ENCODE measurements at places on chromosomes 2 and 18.

DNA sequence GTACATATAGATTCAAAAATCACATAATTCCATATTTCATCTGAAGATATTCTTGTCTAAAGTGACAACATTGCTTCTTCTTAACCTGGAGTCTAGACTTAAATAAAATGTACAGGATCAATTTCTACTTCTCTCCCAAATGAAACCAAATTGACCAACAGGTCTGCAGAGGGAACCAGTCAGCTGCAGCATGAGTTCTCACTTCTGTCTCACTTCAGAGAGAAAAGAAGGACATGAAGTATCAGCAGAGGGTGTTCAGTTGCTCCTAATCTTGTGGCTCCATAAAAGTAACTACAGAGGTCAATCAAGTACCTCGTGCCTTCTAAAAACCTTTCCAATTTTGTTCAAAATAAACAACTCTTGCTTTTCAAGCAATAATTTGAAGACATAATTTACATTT, 47.2 kb upstream of the MAP2 start:
- no peak for DNase-seq

GRCh38 chr2:230781130-230781797, 68.6 kb downstream of the CAB39 start:
- DNase-seq = no peak

DNA sequence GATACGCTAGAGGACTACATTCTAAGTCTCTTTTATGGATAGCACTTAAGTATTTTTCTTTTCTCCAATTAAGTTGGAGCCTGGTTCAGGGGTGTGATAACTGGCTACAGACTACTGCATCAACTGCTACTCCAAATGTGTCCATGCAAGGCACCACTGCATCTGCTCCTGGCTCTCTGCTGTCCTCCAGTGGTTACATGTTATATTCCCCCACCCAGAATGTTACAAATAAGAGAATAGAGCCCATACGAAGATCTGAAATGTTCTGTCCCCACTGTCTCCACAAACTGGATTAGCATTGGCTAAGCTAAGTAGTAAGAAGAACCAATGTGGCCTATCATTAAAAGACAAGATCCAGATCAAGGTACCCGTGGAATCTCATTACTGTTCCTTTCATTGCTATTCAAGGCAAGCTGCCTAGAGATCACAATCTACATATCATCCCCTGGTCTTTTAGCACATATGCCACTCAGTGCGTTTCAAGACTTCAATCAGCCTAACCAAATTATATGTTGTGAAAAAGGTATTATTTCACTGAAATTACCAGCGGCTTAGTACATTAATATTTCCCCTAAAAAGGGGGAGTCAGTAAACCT, 308.3 kb upstream of the SLC8A1 start:
- no peak for DNase-seq

DNA sequence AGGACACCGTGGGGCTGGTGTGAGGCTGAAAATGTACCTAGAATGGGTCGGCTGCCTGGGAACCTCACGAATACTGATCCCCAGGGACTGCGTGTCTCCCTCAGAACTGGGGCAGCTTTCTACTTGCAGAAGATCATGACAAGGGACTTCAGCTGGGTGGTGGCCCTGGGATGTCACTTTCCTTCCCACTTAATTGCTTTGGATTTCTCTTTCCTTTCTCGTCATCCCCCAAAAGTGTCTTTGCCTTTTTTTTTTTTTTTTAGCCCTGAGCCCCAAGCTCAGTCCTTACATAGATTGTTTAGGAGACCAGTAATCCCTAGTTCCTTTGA, 278.9 kb downstream of the GBX2 start:
- no peak for DNase-seq

GRCh38 chr2:237754182-237754581, 44.4 kb upstream of the RBM44 start:
- DNase-seq = no peak

DNA sequence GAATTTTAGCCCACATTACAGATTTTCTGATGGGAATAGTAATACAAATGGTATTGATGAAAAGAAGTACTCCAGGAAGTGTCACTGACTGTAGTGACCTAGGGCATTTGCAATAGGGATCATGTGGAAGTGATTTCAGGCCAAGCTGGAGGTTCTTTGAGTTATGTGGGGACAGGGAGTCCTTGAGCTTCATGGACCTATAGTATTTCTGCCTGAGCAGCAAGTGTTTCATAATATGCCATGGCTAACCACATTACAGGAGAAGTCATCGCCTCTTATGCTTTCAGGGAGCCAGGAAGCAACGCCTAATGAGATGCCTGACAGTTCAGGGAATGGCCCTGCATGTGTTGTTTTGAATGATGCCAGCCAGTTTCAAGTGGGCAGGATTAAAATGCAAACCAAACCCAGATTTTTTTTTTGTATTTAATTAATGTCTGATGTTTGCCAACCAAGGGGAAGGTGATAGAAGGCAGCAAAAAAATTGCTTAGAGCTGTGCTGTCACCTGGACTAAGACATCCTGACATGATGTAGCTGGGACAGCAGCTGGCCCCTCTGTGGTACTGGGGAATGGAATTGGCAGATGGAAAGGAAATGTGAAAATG, 109.5 kb downstream of the RAPGEF4 start:
- no peak for DNase-seq

DNA sequence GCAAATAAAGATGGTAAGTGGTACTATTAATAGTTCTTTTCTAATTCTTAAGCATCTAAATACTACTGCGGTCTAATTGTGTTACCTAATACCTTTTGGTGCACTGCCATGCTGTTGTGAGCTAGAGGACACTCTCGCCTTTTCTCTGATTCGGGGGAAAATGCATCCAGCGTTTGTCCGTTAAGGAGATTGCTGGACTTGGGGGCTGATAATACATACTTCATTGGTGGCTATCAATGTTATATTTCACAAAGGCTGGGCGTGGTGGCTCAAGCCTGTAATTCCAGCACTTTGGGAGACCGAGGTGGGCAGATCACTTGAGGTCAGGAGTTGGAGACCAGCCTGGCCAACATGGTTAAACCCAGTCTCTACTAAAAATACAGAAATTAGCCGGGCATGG, 141.7 kb upstream of the TWIST2 start:
- peak; percentile 16 for DNase-seq

All from type B pancreatic cell (in vitro differentiated cells).